ENCODE measurements at places on chromosomes 13 and 19.

DNA sequence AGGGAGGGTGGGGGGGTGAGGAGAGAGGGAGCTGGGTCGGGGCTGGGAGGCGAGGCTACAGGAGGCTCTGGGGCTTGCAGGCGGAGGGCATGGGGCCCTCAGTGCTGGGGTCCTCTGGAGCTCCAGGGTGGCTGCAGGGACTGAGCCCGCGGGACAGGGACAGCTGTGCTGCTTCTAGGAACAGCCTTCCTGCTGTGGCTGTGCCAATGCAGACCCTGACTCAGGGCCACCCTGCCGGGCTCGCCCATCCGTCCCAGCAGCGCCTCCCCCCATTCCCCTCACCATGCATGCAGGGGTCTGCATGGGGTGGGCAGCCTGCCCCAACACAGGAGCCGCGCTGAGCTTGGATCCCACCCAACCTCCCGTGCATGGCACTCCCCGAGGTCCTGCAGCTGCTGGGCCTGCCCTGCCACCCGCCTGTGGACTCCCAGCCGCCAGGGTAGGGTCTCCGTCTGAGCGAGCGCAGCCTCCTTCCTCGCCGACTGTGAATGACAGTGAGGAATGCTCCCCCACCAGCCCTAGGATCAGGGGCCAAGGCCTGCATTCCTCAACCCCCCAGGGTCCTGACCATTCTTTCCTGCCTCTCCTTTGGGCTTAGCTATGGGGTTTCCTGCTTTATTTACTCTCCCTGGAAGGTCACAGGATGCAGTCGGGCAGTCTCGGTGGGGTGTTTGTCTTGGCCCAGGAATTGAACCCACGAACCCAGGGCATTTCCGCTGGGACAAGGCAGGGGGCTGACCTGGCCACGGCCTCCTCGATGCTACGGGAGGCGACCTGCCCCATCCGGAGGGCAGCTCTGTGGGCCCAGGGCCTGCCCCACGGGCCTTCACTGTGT lies 23.4 kb downstream of the CEBPG start:
- DNase-seq, result no peak

DNA sequence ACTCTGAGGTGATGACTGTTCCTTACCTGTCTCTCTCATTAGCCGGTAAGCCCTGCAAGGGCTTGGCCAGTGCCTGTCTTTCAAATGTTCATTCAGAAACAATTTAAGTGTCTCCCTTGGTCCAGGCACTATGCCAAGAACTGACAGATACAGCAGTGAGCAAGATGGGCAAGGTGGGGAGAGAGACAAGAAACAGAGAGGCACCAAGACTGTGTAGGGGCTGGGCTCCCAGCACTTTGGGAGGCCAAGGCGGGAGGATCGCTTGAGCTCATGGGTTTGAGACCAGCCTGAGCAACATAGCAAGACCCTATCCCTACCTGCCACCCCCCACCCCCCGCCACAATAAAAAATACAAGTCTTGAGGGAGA lies 1.3 kb upstream of the CCNE1 start:
- DNase-seq, result no peak

DNA sequence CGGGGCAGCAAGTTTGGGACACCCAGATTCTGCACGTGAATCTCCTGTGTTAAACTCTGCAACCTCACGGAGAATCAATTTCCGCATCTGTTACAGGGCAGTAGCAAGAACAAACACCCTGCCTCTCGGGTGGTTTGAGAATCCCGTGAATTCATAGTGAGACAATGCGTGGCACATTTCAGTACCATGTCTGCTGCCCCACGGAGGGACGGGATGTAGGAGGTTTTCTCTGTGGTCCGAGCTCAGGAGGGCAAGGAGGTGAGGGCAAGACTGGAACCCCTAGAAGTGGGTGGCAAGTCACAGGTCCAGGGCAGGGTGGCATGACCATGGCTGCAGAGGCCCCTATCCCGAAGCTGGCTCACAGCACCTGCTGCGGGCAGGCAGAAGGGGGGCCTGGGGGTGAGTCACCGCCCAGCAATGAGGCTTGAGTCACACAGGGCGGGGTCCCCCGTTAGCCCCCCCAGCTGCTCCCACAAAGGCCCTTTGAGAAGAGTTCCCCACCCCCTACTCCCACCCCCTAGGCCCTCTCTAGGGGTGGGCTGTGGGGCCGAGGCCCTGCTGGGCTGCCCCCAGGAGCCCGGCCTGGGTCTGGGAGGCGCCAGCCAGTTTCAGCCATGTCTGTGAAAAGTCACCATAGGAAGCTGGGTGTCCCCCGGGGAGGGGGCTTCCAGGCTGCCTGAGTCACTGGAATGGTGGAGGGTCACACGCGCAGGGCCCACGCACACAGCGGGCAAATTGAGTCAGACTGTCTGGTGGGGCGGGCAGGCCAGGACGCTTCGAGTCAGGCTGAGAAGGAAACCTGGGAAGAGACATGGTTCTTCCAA lies 25.8 kb upstream of the NANOS3 start:
- no peak for DNase-seq

- no peak for DNase-seq
These were observed 54.9 kb downstream of the AP1M1 start for GRCh38 chr19:16252459-16253205.

DNA sequence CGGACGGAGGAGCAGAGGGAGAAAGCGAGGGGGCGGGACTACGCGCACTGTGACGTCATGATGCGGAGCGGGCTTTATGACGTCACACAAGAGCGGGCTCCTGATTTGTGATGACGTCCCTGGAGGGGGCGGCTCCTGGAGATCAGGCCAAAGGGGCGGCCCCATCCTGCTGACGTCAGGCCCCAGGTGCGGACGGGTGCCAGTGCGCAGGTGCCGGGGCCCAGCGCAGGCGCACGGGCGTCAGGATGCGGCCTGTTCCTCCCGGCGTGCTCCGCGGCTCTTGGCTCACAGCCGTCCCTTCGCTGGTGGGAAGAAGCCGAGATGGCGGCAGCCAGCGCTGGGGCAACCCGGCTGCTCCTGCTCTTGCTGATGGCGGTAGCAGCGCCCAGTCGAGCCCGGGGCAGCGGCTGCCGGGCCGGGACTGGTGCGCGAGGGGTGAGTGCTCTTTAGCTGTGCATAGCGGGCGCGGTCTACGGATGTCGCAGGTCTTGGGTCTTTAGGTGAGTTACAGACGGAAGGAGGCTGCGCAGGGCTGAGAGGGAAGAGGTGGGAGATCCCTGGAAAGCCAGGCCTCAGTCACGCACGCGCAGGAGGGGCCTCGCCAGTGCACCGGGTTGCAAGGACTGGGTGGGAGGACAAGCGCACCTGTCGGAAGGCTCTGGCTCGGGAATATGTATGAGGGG lies at the start of the genes EMC10 and GARIN5A:
Gene EMC10, plus strand, starts transcription at position 284 of the 683 bp plus-strand sequence. Its CDS starts 38 bp downstream, at position 322.
Gene GARIN5A, minus strand, starts transcription at position 625 of the 683 bp plus-strand sequence. Its CDS starts 460 bp downstream, at position 165.
- peak; percentile 63 for DNase-seq

DNA sequence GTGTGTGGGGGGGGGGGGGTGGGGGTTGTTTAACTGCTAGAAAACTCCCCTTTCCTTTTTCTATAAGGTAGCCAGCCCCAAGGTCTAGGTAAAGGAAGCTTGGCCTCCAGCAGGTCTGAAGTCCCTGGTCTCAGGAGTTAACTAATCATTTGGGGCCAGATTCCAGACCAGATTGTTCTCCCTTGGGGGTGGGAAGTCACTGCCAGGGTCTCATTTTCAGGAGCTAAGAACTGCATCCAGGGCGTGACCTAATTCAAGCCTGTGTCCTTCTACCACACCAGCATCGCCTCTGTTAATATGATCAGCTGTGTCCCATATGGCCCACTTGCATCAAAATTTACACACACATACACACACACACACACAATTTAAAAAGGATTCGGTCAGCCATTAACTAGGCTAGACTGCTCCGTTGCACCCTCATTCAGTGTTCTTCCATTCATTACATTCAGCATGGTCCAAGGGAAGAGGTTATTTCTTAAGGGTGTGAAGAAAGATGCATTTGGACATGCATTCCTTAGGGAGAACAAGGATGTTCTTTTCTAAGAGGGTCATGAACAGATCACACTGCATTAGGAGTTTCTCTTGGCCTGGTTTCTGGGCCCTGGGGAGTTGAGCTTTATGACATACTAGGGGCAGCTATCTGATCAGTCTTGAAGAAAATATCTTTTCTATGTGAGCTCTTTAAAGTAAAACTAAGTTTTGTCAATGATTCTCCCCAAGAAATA lies 91.0 kb downstream of the FGF14 start:
- DNase-seq, result no peak

DNA sequence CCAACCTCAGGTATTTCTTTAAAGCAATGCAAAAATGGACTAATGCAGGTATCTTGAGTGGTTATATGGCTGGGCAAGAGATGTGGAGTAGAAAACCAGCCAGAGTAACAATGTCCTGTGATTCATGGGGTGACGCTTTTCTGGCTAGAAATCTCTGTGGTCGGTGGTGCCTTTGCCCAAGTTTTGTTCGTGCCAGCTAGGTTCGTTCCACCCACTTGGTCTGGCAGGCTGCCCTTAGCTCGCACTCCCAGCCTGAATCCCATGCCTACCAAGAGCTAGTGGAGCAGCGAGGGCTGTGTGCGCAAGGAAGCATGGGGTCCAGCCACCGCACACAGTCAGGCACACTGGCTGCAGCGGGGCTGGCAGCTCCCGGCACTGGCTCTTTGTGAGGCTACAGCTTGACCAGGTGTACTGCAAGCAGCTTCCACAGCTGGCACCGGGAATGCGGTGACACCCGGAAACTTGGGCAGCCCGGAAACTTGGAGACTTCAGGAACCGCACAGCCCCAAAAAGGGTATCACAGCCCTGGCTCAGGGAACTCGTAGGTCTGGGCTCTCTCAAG lies 349.6 kb upstream of the PCDH20 start:
- DNase-seq, result no peak

Data from esophagus squamous epithelium (tissue), 5 donors.